ENCODE measurements at places on chromosomes 6 and 20.

DNA sequence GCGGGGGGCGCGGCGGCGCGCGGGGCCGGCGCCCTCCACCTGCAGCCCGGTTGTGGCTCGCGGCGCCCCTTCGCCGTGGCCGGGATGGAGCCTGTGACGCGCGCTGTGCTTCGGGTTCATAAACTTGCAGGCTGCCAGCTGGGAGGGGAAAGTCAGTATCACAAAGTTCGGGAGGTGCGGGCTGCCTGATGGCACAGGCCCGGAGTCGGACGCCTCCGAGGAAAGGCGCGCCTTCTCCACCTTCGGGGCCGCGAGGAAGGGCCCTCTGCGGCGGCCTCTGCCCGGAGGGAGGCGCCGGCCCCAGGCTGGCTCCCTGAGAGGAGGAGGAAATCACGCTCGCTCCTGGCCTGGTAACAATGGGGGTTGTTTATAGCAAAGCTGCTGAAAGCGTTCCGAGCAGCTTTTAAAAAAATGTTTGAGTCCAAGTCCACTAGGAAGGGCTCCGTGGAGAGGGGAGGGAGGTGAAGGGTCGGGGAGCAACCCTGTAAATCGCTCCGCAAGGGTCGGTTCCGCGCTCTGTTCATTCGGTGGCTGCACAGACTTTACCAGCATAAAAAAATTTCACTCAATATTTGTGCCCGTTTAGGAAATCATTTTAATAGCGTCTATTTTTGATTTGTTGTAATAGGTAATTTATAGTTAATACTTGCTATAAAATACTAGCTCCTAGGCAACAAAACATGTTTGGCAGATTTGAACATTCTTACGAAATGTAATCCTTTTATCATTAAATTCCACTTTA, 1.0 kb downstream of the AFDN start:
- DNase-seq: peak; percentile 30

- DNase-seq: no peak
Measured at GRCh38 chr6:166936079-166936787, 20.1 kb downstream of the RNASET2 start.

DNA sequence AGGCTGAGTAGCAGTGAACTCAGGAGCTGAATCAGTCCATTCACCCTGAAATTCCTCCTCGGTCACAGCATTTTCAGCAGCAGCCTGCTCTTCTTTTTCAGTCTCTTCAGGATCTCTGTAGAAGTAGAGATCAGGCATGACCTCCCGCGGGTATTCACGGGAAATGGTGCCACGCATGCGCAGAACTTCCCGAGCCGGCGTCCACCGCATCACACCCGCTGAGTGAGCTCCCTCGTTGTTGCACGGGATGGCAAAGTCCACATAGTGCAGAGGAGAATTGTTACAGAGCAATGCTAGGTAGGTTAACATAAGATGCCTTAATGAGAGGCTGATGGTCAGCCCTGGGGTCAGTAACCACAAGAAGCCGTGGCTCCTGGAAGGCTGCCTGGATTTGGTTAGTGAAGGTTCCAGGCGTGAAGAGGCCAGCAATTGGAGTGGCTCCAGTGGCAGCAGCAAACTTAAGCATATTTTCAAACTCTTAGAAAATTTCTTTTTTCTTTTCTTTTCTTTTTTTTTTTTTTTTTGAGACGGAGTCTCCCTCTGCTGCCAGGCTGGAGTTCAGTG, 113.5 kb upstream of the HDAC2 start:
- DNase-seq: no peak

GRCh38 chr20:49887251-49888211, 27.8 kb downstream of the SPATA2 start:
- DNase-seq: no peak

DNA sequence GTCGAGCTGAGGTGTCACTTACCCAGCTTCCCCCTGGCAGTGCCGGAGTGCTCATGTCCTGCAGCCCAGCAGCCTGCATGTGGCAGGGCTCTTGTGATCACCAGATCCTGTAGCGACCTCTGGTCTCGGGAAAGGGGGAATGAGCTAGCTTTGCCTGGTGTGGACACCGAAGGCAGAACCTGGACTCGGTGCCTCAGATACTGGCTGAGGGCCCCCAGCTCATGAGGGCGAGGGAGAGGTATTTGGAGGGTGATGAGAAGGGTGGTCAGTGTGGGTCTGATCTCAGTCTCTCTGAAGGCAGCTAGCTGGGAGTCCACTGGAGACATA, 26.3 kb downstream of the SUN5 start:
- DNase-seq: no peak

DNA sequence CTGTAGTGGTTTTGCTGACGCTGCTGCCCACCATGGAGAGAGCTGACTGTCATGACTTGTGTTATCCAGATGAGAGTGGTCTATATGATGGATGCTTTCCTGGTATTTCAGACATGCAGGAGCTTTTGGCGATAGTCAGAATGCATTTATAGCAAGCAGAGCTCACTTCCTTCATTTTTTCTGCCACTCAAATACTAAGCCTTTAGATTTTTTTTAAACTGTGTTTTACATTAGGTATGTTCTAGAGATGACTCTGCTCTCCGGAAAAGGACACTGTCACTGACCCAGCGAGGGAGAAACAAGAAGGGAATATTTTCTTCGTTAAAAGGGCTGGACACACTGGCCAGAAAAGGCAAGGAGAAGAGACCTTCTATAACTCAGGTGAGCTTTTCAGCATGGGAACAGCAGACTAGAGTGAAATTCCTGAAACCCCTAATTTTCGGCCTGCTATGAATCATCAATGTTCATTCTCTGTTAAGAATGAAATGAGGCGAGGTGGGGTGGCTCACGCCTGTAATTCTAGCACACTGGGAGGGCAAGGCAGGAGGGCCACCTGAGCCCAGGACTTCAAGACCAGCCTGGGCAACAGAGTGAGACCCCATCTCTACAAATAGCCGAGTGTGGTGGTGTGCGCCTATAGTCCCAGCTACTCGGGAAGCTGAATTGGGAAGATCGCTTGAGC, 98.6 kb upstream of the CLDN20 start:
- DNase-seq: no peak

- DNase-seq: no peak
Measured at GRCh38 chr6:133779916-133780695, 108.8 kb upstream of the TCF21 start.
